ENCODE measurements at places on chromosomes 3 and 15.

GRCh38 chr3:30273304-30274072 lies 332.9 kb upstream of the TGFBR2 start:
- DNase-seq: no peak

DNA sequence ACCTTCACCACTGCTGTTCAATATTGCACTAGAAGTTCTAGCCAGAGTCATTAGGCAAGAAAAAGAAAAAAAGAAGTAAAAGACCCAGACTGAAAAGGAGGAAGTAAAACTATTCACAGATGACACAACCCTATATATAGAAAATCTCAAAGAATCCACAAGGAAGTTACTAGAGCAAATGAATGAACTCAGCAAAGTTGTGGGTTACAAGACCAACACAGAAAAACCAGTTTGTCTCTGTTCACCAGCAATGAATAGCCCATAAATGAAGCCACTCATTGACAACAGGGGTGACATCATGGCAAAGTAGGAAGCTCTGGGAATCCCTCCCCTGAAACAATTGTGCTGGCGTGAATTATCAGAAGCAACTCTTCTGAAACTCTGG lies 4.6 kb downstream of the CFAP100 start:
- no peak for DNase-seq

GRCh38 chr3:36447061-36447460 lies 66.8 kb downstream of the STAC start:
- no peak for DNase-seq

- DNase-seq: peak; percentile 76
These were observed at the start of gene LAMB2 for GRCh38 chr3:49132437-49133225. Gene LAMB2 (minus strand): TSS chr3:49133050. CDS start chr3:49132867, 183 bp downstream.

- DNase-seq: no peak
These were observed 32.0 kb downstream of the SV2B start for GRCh38 chr15:91132079-91132478.

GRCh38 chr3:10272977-10273376 lies 19.8 kb downstream of the GHRL start:
- DNase-seq: no peak

GRCh38 chr3:164406281-164406680 lies 672.0 kb downstream of the SI start:
- DNase-seq: no peak

Data from ACHN (cell line).